ENCODE measurements at places on chromosomes 2 and 18.

- DNase-seq, result no peak
These were observed 124.7 kb downstream of the RAPGEF4 start for GRCh38 chr2:172860336-172860707.

GRCh38 chr2:236592821-236593220, 23.2 kb downstream of the ACKR3 start:
- no peak for DNase-seq

DNA sequence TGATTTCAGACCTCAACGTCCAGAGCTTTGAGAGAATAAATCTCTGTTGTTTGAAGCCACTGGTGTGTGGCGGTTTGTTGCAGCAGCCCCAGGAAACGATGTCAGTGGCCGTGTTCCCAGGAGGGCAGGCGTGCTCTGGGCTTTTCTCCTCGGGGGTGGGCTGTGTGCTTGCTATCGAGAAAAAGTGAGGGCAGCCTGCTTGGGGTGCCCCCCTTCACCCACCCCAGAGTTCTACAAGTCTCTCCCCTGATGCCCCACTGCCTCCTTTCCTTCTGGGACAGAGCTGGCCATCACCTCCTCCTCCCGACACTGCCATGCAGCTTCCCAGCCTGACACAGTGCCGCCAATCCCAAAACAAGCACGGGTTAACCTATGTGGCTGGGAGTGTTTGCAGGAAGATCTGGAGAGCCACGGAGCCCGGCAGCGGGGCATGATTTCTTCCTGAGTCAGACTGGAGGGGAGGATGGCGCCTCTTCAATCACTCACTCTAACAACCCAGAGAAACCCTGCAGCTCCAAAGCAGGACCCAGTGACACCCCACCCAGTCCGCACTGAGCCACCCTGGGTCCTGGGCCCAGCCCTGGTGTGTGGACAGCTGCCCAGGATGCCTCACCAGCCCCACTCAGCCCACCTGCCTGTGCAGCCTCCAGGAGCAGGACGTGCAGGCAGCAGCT, 213.7 kb upstream of the RAB6C start:
- no peak for DNase-seq

GRCh38 chr18:69686861-69687260, 260.8 kb downstream of the CD226 start:
- DNase-seq, result no peak

DNA sequence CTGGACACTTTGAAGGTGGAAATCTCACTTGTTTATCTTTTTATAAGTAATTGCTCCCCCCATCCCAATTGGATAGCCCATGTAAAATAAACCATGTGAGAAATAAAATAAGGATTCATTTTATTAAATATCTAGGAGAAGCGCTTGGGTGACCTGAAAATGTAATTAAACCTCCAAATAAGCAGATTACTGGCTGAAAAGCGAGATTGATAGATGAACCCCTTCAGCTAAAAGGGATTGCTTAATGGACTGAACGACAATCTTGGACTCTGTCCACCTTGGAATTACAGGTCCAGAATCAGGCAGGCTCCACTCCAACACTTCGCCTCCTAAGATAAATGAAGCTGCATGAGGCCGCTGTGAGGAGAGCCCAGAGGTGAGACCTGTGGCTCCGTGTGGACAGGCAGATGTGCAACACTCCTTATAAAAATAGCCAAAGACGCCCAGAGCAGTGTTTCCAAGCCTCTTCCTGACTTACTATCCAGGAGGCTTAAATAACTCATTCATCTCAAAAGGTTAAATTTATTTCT, 441.5 kb downstream of the MTX2 start:
- DNase-seq, result no peak

- DNase-seq, result no peak
These were observed 678.0 kb upstream of the CDH2 start for GRCh38 chr18:28854964-28855363.

- peak; percentile 41 for DNase-seq
These were observed 10.5 kb upstream of the SLC1A4 start for GRCh38 chr2:64978514-64979268.

DNA sequence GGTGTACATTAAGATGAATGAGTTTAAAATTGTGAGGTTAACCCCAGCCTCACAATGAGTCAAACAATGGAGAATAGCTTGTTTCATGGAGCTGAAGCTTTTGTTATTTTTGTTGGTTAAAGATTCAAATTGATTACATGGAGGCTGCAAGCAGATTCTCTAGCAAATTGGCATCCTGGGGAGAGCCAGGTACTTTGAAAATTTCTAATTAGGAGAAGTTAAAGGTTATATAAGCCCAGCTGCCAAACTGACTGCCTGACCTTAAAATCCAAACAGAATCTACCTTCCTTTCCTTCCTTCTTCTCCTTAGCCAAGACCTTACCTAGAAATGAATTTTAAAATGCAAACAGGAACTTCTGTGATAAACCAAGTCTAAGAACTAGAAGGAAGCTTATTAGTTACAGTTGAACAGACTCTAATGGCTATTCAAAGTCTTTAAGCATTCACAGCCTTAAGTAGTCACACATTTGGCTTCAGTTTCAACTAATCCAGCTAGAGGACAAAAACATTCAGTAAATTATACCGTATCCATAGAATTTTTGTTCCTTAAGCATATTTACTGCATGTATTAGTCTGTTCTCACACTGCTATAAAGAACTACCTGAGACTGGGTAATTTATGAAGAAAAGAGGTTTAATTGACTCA, 31.5 kb upstream of the PGAP1 start:
- no peak for DNase-seq

DNA sequence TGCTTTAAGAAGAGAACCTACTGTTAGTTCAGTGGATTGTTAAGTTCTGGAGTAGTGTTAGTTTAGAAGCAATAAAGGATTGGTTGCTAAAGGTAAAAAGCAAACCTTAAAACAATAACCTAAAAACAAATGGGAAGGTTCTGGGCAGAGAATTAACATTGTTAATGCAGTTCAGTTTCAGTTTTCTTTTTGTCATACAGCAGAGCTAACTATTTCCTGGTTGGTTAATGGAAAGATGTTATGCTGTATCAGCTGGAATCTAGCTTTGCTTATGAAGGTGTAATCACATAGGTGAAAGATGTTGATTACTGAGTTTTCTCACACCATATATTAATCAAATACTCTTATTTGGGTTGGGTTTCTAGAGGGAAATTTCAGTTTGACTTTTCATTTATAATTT, 23.8 kb downstream of the SMAD4 start:
- DNase-seq, result peak; percentile 78

DNA sequence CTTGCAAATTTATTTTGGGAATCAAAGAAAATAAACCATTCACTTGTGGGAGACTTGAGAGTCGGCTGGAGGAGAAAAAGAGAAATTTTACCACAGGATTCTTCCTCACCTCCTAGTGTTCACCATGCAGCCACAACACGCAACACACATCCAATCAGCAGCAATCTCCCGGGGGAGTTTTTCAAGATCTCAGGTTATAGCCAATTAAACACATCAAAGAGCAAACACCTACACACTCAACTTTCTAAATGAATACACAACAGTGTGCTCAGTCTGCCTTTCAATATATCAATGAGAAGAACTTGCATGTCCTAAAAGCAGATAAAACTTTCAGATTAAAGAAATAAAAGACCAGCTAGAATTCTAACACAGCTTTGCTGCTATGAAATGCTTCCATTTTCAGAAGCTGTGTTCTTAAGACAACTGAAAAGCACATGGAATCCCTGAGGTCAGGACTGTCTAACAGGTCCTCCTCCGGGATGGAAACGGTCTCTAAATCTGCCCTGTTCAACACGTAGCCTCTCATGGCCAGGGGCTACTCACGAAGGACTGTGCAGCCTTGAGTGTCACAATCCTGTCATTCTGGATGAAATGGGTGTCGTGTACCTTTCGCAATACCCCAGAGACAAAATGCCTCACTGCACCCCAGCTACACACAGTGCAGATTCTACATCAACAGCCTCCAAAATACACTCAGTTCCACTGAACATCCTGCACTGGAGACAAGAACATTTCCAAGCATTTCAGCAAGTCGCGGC, 84.2 kb downstream of the ZNF516 start:
- no peak for DNase-seq

DNA sequence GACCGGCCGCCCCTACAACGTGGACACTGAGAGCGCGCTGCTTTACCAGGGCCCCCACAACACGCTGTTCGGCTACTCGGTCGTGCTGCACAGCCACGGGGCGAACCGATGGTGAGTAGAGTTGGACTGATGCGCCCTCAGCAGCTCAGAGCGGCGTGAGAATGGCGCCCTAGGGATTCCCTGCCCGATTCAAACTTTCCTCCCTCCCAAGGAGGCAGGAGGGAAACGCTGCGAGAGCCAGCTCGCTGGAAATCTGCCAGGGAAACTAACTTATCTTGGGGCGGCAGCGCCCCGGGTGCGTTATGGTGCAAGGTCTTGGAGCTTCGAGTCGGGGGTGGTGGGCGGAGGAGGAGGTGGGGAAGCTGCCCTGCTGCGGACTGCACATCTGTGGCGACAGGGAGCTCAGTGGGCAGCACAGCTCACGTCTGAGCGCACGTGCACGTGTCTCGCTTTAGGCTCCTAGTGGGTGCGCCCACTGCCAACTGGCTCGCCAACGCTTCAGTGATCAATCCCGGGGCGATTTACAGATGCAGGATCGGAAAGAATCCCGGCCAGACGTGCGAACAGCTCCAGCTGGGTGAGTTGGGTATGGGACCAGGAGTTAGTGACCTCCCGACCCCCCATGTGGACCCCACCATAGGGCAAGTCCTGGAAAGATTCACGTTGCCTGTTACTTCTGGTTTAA, 697 bp downstream of the ITGA4 start:
- DNase-seq, result peak; percentile 78

GRCh38 chr2:47728551-47728950, 54.4 kb upstream of the MSH6 start:
- DNase-seq, result no peak

DNA sequence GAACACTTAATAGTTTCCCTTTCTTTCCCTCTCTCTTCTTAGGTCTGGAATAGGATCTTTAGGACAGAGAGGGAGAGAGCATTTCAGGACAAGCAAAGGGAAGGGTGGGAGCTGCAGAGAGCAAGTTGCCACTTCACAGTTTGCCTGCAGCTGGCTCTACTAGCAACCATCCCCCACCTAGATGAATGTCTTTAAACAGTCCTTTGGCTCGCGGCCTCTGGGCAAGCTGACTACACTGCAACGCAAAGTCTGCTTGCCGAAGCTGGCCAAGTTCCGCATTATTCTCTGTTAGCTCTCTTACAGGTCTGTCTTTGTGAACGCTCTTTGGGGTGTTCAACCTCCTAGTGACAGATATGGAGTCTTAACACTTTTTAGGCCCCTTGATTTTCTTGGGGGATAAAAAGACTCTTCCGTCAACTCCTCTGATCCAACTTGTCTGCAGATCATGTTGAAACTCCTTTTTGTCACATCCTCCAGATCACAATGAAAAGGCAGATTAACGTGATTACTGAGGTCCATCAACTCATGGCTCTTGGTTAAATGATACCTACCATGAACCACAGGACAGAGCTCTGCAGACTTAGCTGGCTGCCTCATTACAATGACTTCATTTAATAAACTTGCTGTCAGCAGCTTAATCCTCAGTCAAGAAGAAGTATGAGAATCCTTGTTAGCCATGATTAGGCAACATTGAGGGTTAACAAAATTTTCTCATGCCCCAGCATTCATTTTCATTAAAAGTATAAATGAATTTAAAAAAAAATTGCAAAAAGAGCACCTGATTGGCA, 74.6 kb downstream of the SLC4A3 start:
- DNase-seq, result no peak

GRCh38 chr18:31760695-31761094, at the start of gene SLC25A52:
SLC25A52 (minus strand) TSS chr18:31760880; CDS start chr18:31760661, 219 bp downstream.
- no peak for DNase-seq

- DNase-seq, result peak; percentile 34
These were observed 1.1 kb downstream of the MEMO1 start for GRCh38 chr2:32009516-32010256.

DNA sequence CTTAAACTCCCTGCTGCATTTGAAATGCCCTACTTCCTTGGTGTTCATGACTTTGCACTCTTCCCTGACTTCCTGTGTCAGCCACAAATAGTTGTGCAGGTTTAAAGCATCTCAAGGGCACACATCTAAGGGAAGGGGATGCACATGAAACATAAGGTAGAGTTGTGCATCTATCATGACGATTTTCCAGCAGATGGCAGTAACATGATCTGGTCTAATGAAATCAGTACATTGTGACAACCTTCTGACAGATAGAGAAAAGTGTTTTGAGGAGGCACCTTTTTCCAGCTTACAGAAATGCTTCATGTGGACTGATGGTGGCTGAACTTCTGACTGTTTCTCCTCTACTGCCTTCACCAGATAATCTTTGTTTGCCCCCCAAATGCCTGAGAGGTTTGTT, 238.9 kb downstream of the XIRP2 start:
- peak; percentile 12 for DNase-seq

DNA sequence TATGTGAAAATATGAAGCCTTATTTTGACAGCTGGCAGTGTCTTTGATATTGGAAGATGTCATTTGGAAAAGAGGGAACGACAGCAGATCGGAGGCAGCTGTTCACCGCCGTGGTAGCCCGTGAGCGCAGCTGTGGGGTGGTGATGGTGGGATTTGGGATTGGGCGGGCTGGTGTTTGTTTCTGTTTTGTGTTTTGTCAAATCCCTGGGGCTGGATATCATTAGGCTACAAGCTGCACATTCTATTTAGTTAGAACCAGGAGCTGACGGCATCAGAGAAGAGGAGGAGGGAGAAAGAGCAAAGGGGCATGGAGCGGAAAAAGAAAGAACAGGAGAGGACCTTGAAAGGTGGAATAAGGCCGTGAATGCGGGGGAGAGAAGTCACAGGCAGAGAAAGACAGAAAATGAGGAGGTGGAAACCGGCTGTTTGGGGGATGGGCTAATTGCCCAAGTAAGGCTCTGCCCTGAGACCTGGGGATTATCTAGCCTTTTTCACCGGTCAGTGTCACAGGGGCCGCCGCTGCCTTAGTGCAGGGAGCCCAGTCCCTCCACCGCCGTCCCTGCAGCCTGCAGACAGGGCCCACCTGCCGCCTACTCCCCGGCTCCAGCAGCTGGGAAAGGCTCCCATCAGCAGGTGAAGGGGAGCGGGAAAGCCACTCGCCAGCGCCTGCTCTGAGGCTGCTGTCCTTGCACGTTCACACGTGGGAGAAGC, 88.0 kb downstream of the ZCCHC2 start:
- DNase-seq, result no peak

GRCh38 chr2:41955316-41956043, 92.3 kb upstream of the PKDCC start:
- no peak for DNase-seq

DNA sequence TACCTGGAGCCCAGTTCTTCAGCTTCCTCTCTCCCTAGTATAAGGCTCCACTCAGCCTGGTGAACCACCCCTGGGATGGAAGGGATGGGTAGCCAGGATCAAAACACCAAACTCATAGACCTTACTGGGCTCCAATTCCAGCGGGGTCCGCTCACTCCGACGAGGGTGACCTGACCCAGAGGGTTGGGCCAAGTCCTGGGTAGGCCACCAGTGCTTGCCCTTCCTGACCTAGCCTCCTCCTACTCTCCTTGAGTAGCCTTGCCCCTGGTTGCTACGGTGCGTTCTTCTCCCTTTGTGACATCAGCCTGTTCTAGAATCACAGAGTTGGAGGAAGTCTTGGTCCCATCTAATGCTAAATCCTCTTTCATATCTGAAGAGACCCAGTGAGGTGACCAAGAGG, 537 bp upstream of the STAT4 start:
- DNase-seq, result no peak

Data from MM.1S (cell line).